Cortex of kidney (tissue), 1 donor: ENCODE measurements at places on chromosomes 13 and 19.

DNA sequence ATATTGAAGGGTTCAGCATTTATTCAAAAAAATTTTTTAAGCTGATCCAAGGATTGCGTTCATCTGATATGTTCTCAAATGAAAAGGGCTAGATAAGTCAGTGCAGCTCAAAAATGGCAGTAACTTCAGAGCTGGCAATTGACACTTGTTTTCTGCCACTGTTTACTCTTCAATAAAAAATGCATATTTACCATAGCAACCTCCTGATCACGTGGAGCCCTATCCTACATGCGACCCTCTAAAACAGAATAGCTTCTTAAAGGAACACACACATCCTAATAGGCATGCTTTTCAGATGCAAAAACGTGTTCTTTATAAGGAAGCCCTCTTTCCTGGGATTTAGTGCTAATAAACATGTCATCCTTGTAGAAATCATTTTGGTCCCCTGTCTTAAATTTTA, 150.2 kb downstream of the ZNF536 start:
- no peak for DNase-seq

- DNase-seq, result no peak
Observed at GRCh38 chr19:1861599-1862031, 1.8 kb downstream of the KLF16 start.

GRCh38 chr19:13621413-13621812, 115.1 kb upstream of the CACNA1A start:
- DNase-seq, result no peak

GRCh38 chr13:63124863-63125262, 1709.2 kb upstream of the PCDH20 start:
- no peak for DNase-seq

DNA sequence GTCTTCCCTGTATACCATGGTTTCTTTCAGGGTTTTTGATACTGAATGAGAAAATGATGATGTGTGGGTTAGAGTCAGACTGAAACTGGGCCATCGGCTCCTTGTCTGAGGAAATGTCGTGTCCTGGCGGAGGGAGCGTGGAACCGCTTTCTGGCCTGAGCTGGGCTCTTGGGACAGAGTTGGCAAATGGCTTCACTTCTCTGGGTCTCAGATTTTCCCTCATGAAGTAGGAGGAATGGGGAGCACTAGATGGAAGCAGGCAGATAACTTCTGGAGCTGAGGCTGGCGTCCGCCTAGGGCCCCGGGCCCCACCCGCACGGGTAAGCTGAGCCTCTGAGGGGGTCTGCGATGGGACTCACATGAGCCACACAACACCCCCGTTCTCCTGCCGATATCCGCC, 133.3 kb upstream of the WASF3 start:
- no peak for DNase-seq

GRCh38 chr19:48735031-48735615, 5.3 kb downstream of the RASIP1 start:
- DNase-seq, result no peak

DNA sequence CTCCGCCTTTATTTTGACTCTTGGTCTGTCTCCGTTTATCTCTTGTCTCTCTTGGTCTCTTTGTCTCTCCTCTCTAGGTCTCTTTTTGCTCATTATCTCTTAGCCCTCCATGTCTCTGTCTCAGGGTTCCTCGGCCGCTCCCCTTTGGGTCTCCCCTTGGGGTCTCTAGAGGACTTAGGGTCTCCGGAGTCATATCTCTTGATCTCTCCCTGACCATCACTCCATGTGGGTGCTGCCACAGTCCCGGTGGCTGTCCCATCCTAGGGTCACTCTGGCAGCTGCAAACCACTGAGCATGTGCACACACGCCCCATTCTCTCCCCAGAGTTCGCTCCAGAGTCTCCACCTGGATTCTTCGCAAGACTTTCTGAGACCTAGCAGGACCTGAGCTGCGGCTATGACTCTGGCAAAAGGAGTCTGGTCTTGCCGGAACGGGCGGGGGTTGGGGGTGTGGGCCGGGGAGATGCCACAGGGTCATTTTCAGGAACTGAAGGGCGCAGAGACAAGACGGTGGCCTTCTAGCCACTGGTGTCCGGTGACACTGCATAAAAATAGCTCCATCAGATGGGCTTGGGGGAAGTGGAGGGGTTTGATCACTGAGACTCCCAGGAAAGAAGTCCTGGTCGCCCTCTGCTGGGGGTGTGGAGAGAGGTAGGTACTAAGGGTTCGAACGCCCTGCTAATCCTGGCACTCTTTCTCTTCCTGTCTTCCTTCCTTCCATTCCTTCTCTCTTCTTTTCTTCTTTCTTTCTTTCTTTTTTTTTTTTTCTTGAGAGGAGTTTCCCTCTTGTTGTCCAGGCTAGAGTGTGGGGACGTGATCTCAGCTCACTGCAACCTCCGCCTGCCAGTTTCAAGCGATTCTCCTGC, 1.2 kb upstream of the KCNA7 start:
- DNase-seq, result no peak

DNA sequence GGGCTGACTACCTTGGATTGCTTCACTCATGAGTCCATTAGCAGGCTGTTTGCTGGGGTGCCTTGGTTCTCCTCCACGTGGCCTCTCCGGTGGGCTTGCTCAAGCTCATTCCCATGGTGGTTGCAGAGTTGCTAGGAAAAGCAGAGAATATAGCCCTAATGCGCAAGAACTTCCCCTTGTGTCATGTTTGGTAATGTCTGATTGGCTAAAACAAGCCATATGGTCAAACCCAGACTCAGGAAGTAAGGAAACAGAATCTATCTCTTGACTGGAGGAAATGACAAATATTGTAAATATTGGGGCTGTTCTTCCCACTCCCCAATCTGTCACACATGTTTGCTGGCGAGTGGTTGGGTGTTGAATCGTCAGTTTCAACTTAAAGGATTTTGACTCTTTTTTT, 12.1 kb downstream of the NFILZ start:
- DNase-seq, result no peak

GRCh38 chr19:33428627-33429125, 55.2 kb downstream of the CEBPG start:
- DNase-seq, result no peak

DNA sequence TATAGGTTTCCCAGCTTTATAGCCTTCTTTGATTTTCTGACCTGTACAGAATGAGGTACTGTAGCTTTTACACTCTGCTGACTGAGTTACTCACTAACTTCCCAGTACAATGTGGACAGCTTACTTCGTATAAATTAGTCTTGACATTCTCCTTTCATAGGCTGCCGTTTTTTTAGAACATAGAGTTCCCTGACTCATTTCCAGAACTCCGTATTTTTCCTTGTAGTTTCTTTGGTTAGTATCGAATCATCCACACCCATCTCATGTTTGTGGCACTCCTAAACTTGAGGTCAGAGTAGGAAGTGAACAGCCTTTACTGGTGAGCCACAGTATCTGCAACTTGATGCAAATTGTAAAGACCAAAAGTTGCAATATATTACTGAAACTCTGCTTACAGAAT, 303.9 kb downstream of the SLITRK5 start:
- DNase-seq, result no peak

- DNase-seq, result no peak
Observed at GRCh38 chr13:109100705-109101304, 471.4 kb downstream of the MYO16 start.

DNA sequence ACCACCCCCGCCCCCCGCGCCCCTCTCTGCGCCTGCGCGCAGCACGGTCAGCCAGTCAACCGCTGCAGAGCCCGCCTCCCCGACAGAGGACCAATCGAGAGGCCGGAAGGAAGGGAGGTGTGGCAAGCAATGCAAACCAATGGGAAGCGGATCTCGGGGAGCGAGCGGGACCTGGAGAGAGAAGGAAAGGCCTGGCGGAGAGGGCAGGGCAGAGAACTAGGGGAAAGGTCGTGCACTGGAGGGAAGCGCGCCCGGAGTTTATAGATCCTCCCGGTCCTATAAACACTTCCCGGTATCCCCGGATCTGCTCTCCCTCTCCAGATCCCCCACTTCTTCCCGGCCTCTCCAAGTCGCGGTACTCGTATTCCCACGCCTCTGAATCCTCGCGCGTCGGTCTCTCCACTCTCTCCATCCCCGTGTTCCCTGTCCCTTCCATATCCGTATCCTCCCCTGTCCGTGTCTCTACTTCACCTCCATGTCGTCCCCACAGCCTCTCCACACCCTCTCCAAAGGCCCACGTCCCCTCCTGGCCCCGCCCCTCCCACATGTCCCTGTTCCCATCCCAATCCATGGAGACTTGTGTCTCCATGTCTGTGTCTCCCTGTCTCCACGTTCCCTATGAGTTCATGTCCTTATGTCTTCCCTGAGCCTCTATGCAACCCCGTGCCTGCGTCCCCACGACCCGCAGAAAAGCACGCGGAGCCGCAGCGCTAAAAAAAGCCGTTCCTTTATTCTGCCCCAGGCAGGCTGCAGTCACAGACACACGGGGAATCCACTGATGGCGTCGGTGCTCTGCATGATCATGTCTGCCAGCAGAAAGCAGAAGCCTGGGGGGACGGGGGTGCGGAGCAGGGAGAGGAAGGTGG, 434 bp upstream of the ETFB start:
- no peak for DNase-seq

DNA sequence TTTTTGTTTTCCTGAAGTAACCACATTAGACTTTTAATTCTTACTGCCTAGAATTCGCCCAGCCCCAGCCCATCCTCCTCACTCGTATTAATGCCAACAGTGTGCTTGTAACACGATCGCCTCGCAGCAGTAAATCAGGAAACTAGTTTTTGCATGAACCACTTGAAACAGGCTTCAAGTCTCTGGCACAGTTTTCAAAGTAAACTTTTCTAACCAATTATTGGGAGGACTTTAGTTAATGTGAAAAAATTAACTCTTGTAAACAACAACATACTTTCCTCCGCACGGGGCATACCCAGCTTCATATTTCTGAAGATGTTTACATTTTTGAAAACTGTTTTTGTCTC, 39.2 kb downstream of the TNFRSF19 start:
- DNase-seq, result no peak

- DNase-seq, result no peak
Observed at GRCh38 chr19:35451338-35452096, 3.5 kb downstream of the FFAR2 start.

DNA sequence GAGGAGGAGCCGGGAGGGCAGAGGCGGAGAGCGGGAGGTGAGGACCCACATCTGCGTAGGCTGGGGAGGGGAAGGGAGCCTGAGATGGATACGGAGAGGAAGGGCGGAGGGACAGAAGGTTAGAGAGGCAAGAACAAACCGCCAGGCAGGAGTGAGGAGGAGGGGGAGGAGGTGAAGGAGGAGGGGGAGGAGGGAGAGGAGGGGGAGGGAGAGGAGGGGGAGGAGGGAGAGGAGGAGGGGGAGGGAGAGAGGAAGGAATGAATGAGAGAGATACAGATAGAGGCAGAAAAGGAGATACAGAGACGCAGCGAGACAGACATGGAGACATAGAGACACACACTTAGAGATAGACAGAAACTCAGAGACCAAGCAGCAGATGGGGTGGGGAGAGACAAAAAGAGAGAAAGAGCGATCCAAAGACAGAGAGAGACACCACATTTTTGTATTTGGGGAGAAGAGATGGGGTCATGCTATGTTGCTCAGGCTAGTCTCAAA, 782 bp upstream of the CA11 start:
- no peak for DNase-seq

DNA sequence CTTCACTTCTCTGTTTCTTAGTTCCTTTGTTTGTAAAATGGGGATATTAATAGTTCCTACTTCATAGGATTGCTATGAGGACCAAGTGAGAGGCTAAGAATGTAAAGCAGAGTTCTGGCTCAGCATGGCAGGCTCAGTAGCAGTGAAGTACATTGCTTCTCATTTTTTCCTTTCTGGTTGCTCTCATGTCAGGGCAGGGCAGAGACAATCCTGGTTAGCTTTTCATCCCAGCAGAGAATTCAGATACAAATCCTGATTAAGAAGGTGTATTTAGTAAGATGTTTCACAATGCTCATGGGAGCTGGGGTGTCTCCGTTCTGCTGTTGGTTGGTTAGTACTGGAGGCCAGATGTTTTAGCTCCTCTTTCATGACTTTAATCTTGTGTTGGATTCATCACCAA, 42.9 kb downstream of the WASF3 start:
- no peak for DNase-seq

DNA sequence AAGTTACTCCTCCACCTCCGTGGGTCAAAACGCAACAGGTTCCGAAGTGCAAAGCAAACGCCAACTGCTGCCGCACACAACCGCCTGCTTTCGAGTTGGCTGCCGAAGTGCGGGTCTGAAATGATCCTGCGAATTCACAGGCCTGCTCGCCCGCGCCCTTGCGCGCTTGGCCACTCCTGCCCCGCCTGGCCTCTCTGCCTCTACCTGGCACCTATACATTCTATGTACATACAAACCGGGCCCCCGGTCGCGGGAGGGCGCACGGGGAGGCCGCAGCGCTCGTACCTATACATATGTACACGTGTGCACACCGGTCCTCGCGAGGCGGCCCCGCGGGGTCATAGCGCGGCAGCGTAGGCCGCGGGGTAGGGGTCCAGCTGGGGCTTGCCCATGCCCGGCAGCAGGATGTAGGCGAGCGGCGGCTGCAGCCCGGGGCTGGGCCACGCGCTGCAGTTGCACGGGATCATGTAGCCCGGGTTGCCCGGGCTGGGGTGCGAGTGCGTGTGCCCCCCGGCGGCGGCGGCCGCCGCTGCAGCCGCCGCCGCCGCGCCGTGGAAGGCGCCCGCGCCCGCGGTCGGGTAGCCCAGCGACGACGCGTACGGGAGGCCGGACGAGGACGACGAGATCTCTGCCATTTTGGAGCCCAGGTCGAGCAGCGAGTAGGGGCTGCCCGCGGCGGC, 1.3 kb downstream of the SOX21 start:
- no peak for DNase-seq

DNA sequence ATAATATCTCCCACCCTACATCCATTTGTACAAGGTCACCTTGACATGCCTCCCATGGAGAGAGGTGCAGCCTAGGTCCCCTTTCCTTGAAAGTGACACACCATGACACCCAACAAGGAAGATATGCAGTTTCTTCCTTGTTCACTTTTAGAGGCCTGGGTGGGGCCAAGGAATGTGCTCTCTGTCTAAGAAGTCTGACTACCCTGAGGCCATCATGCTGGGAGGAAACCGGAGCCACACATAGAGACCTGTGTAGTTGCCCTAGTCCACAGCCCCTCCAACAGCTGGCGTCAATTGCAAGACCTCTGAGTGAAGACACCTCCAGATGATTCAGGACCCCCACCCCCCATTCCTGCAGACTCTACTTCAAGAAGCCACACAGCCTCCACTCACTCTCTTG, 11.0 kb downstream of the SYDE1 start:
- no peak for DNase-seq

DNA sequence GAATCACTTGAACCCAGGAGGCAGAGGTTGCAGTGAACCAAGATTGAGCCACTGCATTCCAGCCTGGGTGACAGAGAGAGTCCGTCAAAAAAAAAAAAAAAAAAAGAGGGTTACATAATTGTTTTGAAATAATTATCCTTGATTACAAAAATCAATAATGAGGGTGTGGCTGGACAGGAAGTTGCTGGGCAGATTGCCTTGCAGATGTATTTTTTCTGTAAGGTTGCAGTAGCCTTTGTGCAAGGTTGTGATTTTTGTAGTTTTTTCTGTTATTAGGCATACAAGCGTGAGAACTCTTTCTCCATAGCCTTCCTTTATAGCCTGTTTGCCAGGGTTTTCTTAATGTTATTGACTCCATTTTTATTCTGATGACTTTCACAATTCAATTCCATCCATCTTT, 40.7 kb upstream of the SIN3B start:
- DNase-seq, result no peak
